GM12865 (cell line): ENCODE measurements at places on chromosomes 12 and 14.

DNA sequence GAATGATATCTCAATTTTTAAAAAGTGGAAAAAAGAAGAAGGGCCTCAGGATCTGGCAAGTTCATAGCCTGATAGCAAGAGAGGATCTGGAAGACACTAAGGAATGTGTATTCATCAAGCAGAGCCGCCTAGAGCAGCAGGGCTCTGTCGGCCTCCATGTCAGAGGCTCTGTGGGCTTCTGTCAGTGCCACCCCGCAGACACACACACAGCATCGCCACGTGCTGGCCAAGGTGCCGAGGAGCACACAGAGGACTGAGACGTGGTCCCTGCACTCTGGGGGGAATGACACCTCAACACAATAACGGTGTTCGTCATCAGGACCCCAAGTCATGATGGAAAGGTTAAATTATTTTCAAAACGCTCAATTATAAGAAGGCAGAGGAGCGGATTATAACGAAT, 21.3 kb upstream of the PRMT8 start:
- no peak for DNase-seq

GRCh38 chr12:60847281-60847680, 1251.5 kb downstream of the SLC16A7 start:
- no peak for DNase-seq

DNA sequence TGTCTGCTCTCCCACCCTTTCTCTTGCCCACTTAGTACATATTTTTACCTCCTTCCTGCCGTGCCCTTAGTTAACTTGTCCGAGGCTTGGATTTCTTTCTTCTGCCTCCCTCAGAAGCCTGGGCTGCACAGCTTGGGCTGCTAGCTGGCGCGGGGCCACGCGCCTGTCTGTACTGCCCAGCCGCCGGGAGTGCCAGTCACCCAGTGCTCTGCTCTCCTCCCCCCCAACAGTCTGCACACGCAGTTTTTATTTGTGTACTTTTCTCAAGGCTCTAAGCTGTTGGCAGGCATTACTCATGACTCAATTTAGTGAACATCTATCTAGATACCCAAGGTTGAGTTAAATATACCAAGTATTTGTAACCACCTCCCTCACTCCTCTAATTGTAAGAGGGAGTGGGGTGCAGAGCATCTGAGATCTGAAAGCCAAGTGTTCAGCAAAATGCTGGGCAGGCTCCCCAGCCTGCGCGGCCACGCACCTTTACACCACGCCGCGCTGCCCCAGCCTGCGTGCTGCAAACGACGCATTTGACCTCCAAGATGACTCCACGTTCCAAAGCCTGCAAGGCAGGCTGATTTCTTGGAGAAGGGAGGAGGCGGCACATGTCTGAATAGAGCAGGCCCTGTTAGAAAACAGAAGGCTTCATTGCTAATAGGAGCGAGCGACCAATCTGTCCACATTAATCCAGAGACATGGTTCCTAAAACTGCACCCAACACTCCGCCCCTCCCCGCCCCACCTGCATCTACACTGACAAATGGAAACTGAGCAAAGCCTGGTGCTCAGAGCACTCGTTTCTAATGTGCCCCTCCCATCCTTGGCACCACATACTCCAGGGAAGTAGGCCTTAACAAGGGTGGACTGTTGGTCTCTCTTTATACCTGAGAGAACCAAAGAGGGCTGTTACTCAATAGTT, 18.2 kb upstream of the CACNA2D4 start:
- no peak for DNase-seq

GRCh38 chr12:104727726-104728465, 230.2 kb downstream of the SLC41A2 start:
- DNase-seq = no peak

- no peak for DNase-seq
Observed at GRCh38 chr12:3772380-3772779, 19.5 kb upstream of the CRACR2A start.

GRCh38 chr12:53223389-53224060, 8.5 kb downstream of the RARG start:
- DNase-seq = no peak

DNA sequence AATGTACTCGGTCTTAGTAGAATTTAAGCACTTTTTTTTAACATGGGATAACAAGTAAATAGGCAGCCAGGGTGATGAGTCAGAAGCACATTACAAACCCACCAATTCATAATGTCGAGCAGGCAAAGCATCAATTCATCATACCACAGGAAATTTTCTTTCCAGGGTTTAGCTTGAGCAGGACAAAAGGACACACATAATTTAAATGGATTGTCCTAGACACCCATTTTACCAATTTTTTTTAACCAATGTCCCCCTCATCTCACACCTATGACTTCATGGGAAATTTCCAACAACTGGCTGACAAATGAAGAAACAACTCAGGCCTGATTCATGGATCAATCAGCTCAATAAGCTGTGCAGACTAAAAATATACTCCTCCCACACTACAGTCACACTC, 58.8 kb upstream of the FOXG1 start:
- DNase-seq = no peak
